Temporal lobe (tissue), 4 donors: ENCODE measurements at places on chromosomes 7 and 10. TPM values are rescaled to one million over a fixed set of nuclear protein-coding genes. Genes with fewer than 3 reads are reported as not detected.

Gene TRIM50
- total RNA-seq = not detected

Gene CCDC6
- total RNA-seq = 32.7 TPM

Gene CABCOCO1
- 4.2 TPM for total RNA-seq

Gene SORCS1
- 15.2 TPM for total RNA-seq

Gene UTF1
- total RNA-seq = not detected

Gene NPFFR1
- total RNA-seq = 1.5 TPM

Gene PDE1C
- 21.1 TPM for total RNA-seq

Gene LIPF
- total RNA-seq = 3.4 TPM

Gene UNC5B
- total RNA-seq = 4.2 TPM

Gene CALHM3
- total RNA-seq = not detected

Gene C7orf33
- total RNA-seq = not detected

Gene VGF
- 10.1 TPM for total RNA-seq

Gene CYP26C1
- 0.25 TPM for total RNA-seq

Gene ACHE
- 16.7 TPM for total RNA-seq

Gene SFTPA1
- total RNA-seq = not detected

Gene CDH23
- 3.4 TPM for total RNA-seq

Gene TMEM140
- 0.49 TPM for total RNA-seq

Gene HOXA10
- not detected for total RNA-seq

Gene HUS1
- 16.7 TPM for total RNA-seq

Gene ARHGAP21
- total RNA-seq = 208 TPM

Gene EZH2
- 23.6 TPM for total RNA-seq

Gene SYT15
- total RNA-seq = 0.49 TPM

Gene ZMIZ1
- 52.1 TPM for total RNA-seq

Gene LDB3
- 0.25 TPM for total RNA-seq

Gene DRGX
- total RNA-seq = not detected

Gene SSC4D
- 1.2 TPM for total RNA-seq

Gene LMOD2
- not detected for total RNA-seq

Gene HOXA5
- not detected for total RNA-seq

Gene AKR1C4
- not detected for total RNA-seq

Gene AKR1C3
- total RNA-seq = 3.4 TPM

Gene NUTM2D
- 7.9 TPM for total RNA-seq

Gene AKR1C8
- not detected for total RNA-seq

Gene C10orf62
- not detected for total RNA-seq

Gene IFIT1B
- total RNA-seq = 0.49 TPM

Gene DGKI
- 92.0 TPM for total RNA-seq

Gene SH2B2
- total RNA-seq = 14.0 TPM

Gene PIK3AP1
- 1.5 TPM for total RNA-seq

Gene ANKRD30A
- not detected for total RNA-seq

Gene BTBD16
- total RNA-seq = not detected

Gene C10orf53
- not detected for total RNA-seq

Gene LBX1
- not detected for total RNA-seq

Gene SGCE
- 66.1 TPM for total RNA-seq

Gene TUBAL3
- not detected for total RNA-seq

Gene DYNC1I1
- 147 TPM for total RNA-seq

Gene XRCC2
- 2.2 TPM for total RNA-seq
